ENCODE measurements at places on chromosomes 7 and 10.
A peak's percentile ranks its signal among the peaks of the same experiment; 100 is the strongest.

DNA sequence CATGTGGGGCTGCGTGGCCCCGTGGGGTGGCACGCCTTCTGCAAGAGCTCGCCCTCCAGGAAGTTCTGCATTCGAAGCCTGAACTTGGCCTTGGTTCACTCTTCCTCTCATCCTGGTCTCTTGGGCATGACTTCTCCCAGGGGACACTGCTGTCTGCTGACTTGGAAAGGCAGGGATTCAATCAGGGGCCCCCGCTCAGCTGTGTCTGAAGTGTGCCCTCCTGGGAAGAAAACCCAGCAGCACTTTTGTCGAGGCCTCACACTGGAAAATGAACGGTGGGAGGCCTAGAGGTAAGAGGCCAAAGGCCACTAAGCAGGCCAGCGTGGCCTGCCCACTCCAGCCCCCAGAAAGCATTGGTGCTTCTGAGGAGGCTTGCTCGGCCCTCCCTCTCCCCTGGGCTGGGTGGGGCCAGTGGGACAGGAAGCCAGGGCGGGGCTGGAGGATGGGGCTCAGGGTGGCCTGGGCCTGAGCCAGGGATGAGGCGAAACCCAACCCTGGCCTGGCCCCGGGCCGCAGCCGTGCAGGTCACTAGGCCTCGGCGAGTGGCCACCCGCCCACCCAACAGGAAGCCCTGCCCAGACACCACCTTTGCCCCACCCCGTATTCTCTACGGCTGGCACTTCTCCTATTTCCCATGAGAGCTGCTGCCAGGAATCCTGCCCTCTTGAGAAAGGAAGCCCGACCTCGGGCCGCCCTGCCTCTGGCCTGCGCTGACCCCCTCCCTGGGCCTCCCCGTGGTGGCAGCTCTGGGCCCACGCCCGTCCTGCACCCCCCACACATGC is 81.1 kb downstream of the ZMIZ1 start:
- no peak for DNase-seq

DNA sequence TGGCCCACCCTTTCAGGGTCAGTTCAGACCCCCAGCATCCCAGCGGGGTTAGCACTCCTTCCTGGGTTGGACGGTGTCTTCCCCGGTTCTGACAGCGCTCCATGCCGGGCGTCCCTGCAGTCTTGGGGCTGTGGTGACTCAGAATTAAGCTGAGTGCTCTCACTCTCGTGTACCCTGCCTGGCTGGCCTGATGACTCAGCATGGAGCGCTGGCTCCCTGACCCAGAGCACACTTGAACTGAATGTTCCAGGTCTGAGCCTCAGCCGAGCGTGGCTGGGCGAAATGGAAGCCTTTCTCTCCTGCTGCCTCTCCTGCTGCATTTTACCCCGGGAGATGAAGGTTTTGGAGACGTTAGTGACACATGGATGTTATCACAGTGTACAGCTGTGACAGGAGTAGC is 7.1 kb downstream of the BAG3 start:
- DNase-seq, result peak; percentile 20

GRCh38 chr7:129903935-129904334 is 48.8 kb downstream of the UBE2H start:
- no peak for DNase-seq

DNA sequence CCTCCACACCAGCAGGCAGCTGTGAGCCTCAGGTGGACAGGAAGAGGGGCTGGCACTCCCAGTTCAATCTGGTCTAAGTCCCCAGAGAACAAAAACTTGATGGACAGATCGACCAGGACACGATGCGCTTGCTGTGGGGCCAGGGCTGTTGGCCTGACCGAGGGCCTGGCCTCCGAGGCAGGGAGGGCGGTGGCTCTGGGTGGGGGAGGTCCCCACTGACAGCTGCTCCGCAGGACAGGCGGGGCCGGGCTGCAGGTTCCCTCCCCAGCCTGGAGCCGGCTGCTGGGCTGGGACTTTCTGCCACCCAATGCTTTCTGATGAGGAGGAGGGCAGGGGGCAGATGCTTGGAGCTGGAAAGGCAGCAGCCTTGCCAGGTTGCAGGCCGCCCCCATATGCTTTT is 37.4 kb upstream of the ADGRA1 start:
- DNase-seq, result no peak

- DNase-seq, result no peak
These were observed 668.5 kb upstream of the AUTS2 start for GRCh38 chr7:68929781-68930261.

GRCh38 chr10:127012769-127013152 is 107.5 kb downstream of the DOCK1 start:
- DNase-seq, result peak; percentile 80

GRCh38 chr7:70574970-70575799 is 556.8 kb upstream of the GALNT17 start:
- DNase-seq, result peak; percentile 26

- no peak for DNase-seq
These were observed 179.8 kb upstream of the ASAH2 start for GRCh38 chr10:50431133-50431532.

- DNase-seq, result no peak
These were observed 68.9 kb downstream of the DYNC1I1 start for GRCh38 chr7:95840953-95841950.

DNA sequence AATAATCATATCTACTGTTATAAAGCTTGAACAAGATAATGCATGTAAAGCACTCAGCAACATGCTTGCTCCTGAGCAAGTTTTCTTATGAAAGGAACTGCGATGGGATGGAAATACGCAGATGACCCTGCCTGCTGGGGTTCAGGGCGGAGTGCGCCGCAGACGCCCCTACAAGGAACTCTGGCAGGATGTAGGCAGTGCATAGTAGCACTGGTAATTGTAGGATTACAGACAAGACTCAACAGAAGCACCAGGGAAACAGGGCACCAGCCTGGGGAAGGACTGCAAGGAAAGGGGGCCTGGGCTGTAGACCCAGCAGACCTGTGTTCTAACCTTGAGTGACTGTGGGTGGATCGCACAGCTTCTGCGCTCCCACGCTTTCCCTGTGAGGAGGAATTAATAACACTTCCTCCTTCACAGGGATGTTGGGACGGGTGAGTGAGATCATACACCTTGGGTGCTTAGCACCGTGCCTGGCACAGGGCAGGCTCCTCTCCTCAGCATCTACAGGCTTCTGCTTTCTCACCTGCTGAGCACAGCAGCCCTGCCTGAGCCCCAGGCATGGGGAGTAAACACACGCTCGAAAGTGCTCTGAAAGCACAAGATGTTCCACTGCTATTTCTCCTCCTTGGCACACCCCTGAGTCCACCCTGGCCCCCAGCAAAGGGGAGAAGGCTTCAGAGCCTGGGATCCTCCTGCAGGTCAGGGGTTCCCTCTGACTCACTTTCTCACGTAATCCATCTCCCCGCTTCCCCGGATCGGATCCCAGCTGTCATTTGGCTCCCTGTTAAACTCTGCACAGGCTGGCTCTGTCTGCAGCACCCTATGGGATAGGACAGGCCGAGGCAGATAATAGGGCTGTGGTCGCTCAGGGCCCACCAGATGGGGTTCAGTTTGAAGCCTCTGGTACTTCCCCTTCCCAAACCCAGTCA is 19.2 kb downstream of the ITPRIP start:
- DNase-seq, result no peak

- no peak for DNase-seq
These were observed 15.9 kb downstream of the BZW2 start for GRCh38 chr7:16661924-16662323.

All from posterior cingulate gyrus (tissue), 11 donors.